ENCODE measurements at places on chromosomes 1 and 21.

- DNase-seq = no peak
Measured at GRCh38 chr1:9278585-9279153, 14.0 kb upstream of the SPSB1 start.

- DNase-seq = no peak
Measured at GRCh38 chr1:15158506-15159165, 5.1 kb downstream of the TMEM51 start.

DNA sequence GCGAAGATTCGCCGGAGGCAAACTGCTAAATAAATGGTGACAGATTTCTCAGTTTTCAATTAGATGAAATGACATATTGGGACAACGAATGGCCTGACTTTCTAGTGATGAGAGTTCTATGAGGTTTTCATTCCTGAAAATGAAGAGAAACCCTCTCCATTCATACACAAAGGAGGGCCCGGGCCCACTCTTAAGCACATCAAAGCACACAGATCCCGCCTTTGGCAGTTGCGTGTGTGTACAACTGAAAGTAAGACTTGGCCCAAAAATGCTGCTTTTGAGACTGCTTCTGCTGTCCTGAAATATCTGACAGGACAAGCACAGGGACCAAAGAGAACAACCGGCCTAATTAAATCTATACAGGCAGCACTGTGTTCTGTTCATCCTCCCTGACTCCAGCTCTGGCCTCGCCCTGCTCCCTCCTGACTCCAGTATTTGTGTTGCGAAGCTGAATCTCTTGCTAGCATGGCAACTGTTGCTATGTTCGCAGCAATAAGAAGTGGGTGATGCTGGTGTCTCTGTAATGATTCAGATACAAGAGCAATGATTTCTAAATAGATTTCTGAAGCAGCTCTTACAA, 7.4 kb downstream of the LRRC53 start:
- no peak for DNase-seq

DNA sequence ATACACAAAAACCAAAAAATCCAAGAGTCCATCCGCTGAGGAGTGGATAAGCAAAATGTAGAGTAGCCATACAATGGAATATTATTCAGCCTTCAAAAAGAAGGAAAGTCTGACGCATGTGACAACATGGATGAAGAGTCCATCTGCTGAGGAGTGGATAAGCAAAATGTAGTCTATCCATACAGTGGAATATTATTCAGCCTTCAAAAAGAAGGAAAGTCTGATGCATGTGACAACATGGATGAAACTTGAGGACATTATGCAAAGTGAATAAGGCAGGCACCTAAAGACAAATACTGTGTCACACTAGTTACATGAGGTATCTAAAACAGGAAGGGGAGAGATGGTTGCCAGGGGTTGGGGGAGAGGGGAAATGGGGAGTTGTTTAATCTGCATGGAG, 14.0 kb upstream of the IGSF21 start:
- no peak for DNase-seq

DNA sequence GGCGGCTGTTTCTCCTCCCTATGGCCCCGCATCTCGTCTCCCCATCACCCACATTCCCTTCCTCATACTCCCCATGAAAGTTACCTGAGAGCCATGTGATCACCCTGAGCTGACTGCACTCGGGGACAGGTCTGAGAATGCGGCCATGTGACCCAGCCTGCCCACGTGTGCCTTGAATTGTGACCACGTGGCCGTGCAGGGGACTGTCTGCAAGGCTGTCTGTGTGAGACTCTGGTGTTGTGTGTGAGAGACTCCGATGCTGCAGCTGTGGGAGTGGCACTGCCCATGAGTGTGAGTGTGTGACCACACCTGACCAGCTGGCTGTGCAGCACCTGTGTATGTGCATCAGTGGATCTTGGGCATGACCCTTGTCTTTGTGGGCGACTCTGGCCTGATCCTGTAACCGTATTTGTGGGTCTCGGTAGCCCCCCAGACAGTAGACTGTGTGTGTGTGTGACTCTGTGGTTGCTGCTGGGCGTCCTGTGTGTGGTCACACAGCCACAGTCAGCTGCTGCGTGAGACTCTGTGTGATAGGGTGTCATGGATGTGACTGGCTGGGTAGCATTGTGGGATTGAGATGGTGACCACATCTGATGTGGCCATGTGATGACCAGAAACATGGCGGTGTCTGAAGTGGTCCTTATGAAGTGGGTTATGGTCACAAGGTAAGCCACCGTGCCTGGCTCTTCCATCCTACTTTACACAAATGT, 56.8 kb upstream of the KDM4A start:
- no peak for DNase-seq

DNA sequence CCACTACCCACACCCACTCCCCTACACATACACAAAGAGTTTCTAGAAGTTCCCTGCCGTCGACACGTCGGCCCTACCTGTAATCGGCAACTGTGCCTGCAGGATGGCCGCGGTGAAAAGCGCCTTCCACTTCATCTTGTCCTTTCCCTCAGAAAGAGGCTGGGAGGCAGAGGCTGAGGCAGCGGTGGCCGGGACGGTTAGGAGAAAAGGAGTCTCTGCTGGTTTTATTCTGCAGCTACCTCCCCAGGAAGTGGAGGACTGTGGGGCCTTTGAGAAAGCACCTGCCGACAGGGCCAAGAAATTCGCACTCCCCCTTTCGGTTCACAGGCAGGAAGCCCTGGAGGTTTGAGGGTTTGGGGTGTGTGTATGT, at the start of gene CD247:
Gene CD247 (minus strand): TSS at position 199 of the 370 bp plus-strand sequence. CDS start 64 bp downstream, at position 135.
- DNase-seq = no peak

DNA sequence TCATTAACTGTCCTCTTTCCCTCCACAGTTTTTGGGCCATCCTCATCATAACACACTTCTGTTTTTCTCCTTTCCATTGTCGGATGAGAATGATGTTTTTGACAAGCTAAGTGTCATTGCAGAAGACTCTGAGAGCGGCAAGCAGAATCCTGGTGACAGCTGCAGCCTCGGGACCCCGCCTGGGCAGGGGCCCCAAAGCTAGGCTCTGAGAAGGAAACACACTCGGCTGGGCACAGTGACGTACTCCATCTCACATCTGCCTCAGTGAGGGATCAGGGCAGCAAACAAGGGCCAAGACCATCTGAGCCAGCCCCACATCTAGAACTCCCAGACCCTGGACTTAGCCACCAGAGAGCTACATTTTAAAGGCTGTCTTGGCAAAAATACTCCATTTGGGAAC, 28.6 kb upstream of the IFNAR1 start:
- no peak for DNase-seq

DNA sequence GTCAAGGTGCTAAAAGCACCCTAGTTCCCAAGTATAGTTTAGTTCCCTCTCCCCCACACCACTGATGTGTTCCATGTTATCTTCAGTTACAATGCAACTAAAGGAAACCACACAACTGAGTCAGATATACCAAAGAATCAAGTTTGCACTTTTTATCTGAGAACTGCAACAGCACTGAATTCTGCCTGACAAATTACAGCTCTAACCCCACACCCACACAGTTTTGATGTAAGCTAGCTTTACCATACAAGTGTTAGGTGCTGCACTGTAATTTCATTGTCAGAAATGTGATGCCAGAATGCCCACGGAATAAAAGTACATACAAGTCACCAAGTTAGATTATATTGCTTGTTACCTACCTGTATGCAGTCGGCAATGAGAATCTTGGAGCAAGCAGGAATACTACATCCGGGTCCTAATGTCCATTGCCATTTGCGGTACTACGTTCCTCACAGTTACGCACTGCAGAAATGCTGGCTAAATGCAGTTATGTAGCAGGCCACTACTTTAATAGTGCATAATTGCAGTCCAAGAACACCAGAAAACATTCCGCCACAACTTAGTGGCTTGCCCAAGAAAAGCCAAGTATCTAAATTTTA, 12.1 kb downstream of the SFPQ start:
- DNase-seq = no peak

All from HFF-Myc (cell line).